ENCODE measurements at places on chromosomes 4 and X.

DNA sequence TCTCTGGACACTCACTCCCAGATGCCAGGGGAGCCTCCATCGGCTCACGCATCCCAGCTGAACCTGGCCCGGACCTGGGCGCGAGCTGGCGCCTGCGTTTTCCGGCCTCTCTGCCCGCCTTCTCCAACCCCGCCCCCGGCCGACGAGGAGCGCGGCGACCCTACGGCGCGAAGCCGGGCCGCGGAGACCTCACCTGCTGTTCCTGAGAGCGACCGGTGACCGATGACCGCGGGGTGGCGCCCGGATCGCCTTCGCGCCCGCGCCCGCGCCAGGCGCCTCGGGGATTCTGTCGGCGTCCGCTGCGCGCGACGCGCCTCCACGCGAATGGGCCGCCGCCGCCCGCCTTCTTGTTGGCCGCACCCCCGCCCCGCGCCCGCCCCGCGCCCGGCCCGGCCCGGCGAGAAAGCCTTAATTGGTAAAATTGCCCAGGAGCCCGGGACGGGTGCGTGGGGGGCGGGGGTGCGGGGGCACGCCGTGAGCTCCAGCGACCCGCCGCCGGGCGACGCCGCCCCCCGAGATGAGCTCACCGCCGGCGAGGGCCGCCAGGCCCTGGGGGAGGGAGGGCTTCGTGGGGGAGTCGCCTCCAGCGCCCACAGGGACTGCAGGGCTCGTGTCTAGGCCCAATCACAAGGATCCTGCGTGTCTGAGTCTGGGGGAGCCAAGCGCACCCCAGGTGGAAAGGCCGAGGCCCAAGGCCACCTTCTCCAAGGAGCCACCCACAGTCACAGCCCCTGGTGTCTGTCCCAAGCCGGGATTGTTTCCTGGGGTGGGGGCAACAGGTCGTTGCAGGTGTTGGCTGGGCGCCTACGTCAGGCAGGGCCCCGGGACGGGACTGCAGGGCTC is at the start of gene FLNA:
TSS of gene FLNA (minus strand) at position 322 of the 843 bp plus-strand sequence. CDS start 3,389 bp downstream, outside the sequence.
- no peak for DNase-seq

GRCh38 chrX:109856974-109857373 is 123.9 kb upstream of the ACSL4 start:
- no peak for DNase-seq

DNA sequence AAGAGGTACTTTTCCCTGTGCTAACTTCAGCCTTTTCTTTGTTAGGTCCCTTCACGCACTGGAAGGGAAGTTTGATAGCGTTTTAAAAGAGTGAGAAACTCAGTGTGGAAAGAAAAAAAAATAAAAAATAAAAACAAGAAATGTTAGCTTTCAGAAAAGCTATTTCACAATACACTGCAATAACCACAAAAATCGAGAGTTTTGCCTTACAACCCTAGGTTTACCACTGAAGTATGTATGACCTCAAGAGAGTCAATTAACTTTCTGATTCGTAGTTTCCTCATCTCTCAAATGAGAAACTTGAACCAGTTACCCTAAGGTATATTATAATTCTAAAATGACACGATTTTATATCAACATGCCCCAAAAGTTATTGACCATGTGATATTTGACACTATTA is 93.9 kb upstream of the JADE1 start:
- no peak for DNase-seq

GRCh38 chr4:185500035-185500434 is 28.5 kb upstream of the CCDC110 start:
- no peak for DNase-seq

- DNase-seq = no peak
These were observed 11.3 kb downstream of the GC start for GRCh38 chr4:71772592-71772991.

DNA sequence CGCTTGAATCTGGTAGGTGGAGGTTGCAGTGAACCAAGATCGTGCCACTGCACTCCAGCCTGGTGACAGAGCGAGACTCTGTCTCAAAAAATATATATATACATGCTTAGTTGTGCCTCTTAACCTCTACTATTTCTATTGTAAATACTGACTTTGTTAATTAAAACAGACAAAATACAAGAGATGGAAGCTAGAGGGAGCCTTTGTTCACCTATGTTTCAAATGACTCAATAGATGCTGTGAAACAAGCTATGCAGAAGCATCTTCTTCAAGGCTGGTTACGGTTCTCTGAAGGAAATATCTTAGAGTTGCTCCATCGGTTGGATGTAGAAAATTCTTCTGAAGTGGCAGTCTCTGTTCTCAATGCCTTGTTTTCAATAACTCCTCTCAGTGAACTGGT is 6.2 kb downstream of the NCAPG start:
- no peak for DNase-seq

DNA sequence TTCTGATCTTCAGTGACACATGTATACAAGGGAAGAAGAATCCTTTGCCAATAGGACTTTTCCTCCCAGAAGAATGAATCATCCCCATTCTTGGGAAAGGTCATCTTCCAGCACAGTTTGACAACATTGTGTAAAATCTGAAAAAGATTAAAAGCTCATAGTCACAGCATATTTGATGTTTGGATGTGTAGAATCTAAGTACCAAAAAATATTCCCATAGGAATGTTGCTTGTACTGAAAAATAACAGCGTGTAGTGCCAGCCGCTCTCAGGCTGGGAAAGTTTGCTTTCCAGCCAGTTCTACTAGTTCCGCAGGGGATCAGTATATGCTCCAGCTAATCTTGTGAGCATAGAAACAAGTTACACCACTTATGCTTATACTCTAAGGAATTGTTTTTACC is 74.7 kb upstream of the IL13RA1 start:
- no peak for DNase-seq

GRCh38 chrX:27815209-27815608 is 7.4 kb downstream of the MAGEB10 start:
- DNase-seq = no peak

DNA sequence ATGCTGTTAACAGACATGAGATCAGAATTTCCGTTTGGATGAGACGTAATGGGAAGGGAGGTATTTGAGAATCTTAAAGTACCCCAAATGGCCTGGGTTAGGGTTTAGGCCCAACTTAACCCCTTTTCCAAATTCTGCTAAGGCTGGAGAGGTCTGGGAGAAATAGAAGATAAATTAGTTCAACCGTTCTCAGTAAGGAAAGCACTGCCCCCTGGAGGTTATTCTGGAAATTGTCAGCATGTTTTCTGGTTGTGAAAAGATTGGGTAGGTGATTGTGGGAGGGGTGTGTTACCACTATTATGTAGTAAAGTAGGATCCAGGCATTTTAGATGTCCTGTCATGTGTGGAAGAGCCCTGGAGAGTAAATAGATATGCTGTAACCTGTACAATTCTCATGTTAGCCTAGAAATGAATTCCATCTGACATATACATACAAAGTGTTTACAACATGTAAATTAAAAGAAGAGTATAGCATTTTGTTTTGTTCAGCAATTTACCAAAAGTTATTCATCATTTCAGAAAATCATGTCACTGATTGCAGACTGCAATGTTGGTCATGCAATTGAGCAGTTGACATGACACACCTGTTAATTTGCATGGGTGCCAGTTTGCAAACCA is 26.8 kb upstream of the GRXCR1 start:
- DNase-seq = peak; percentile 43

DNA sequence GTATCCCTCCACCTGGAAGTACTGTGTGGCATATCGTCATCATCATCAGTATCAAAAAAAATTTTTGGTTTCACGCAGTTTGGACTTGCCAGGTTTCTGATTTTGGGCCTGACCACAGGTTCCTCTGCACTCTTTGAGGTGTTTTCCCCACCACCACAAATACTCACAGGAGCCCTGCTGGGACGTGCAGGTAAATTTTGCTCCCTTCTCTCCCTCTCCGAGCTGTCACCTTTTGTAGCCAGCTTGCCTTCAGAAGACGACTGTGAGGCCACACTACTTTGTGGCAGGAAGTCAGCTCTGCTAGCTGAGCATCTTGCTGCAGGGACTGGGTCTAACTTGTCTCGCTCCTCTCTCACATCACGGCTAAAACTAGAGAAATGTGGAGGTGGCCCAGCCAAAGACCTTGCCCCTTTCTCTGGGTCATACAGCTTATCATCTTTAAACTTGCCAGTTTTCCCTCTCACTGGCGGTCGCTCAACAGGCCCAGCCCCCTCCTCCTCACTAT is 2.8 kb downstream of the PJA1 start:
- DNase-seq = no peak

GRCh38 chr4:83115656-83116285 is 1.2 kb upstream of the PLAC8 start:
- no peak for DNase-seq

- no peak for DNase-seq
These were observed 3.9 kb downstream of the CTBP1 start for GRCh38 chr4:1244978-1245471.

Data from NCI-H187 (cell line).